ENCODE measurements at places on chromosomes 5 and 9. TPM values are rescaled to one million over a fixed set of nuclear protein-coding genes. Genes with fewer than 3 reads are reported as not detected.

DNA sequence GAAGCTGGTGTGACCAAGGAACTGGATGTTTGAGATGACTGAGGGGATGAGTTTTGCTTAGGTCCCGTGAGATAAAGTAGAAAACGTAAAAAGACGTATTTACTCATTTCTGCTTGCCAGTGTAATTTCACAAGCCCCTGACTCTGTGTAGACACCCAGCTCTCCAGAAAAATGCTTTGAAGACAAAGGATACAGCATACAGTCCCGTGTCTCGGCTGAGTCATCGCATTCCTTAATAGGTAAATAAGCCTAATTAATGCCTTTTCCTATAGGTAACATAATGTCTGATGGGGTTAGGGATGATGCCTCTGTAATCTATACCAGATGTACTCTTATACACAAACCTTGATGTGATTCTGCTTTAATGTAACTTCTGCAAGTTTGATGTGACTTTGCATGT, 20.2 kb downstream of the S100Z start:
- H3K27ac ChIP-seq: no peak overlapping the region
- DNase-seq: no peak
- H3K27me3 ChIP-seq: no peaks in the 10 kb centered on the region
- H3K4me3 ChIP-seq: no peak overlapping the region
- H3K4me1 ChIP-seq: peaks cover 8% of the 10 kb centered on the region
- H3K36me3 ChIP-seq: peaks cover 2% of the 10 kb centered on the region

DNA sequence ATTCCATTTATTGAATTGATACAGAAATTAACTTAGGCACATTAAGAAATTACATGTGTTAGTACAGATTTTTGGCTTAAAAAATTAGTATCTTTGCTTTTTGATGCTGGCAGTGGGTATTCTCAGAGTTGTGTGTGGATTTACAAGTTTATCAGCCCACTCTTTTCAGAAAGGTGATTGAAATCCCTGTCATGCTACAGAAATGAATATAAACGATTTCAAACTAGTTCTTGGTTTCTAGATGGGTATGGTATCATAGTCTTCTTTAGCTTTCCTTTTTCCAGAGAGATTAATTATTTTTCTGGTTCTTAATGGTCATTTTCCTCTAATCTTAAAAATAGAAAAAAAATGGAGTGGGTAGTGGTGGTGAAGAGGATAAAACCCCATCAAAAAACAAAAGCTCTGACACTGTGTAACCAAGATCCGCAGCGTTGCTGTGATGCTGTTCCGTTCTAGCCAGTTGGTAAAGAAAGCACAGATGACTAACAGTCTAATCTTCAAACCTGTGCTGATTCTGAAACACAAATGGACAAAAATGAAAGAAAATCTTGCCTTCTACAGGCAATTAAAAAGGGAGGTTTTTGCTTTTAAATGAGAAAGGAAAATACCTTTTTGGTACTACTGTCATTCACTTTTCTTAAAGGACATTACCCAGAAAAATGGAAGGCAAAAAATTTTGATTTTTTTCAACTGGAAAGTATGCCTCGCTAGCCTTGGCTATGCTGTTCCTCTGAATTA, 5.2 kb downstream of the LRRTM2 start:
- H3K4me3 ChIP-seq: no peak overlapping the region
- peaks cover 6% of the 10 kb centered on the region for H3K4me1 ChIP-seq
- H3K27ac ChIP-seq: no peak overlapping the region
- DNase-seq: no peak
- peaks cover 38% of the 10 kb centered on the region for H3K27me3 ChIP-seq

- DNase-seq: no peak
- no peaks in the 10 kb centered on the region for H3K27me3 ChIP-seq
- H3K4me3 ChIP-seq: no peak overlapping the region
- H3K27ac ChIP-seq: no peak overlapping the region
These were observed 211.4 kb upstream of the FTMT start for GRCh38 chr5:121640298-121640697.

DNA sequence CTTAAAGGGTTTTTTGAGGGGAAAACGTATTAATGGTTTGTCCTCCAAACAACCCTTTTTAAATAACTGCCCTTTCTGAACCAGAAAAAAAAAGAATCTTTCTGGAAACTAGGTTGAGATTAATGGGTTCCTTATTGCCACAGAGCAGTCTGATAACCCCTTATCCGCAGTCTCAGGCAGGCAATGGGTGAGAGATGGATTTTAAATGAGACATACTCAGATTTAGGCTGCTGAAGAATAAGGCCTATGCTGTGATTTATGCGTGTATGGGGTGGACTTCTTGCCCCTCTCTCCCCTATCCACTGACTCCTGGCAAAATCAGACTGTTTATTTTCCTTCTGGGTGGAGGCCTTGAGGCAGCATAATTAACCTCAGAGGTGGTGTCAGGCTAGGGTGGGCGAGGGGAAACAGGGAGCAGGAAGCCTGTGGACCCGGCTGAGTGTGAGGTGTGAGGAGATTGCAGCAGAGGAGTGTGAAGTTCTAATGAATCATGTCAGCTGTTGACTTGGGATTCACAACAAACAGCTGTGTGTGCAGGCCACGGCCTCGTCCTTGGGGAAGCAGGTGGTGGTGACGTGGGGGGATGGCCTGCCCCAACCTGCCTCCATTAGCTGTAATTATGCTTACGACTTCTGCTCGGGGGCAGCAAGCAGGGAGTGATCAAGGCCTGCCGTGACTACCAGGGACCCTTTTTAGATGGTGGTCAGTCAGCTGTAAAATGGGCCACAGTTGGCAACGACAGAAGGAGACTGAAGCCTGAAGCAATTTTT, 196.4 kb downstream of the SEMA6A start:
- H3K27ac ChIP-seq: no peak overlapping the region
- no peak overlapping the region for H3K4me3 ChIP-seq
- peaks cover 13% of the 10 kb centered on the region for H3K36me3 ChIP-seq

DNA sequence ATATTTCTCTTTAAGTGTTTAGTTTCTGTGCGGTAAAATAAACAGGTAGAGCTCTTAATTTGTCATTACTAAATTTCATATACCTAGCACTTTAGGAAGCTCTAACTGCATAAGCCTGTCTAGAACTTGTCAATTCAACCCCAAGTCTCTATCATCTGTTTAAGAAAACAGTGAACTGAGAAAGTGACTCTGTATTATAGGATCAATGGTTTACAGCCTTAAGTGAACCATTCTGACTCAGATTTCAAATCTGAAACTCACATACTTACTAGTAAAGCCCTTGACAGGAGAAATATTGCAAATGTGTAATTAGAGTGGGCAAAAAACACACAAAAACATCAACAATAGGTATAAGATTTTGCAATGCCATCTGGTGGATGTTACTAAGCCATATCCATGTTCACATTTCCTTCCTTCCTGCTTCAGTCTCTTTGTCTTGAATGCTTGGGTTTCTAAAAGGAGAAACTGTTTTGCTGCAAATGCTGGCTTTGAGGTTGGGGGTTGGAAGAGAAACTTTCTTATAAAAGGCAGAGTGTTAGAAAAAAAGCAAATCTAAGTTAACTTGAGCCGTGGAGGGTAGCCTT, 101.8 kb downstream of the DOCK8 start:
- no peak overlapping the region for H3K27ac ChIP-seq
- no peak for DNase-seq
- H3K36me3 ChIP-seq: peaks cover 3% of the 10 kb centered on the region
- H3K27me3 ChIP-seq: no peaks in the 10 kb centered on the region

The IGIP gene
- total RNA-seq: 3.2 TPM

- H3K27me3 ChIP-seq: no peaks in the 10 kb centered on the region
- no peak for DNase-seq
- no peak overlapping the region for H3K27ac ChIP-seq
- peaks cover 8% of the 10 kb centered on the region for H3K36me3 ChIP-seq
These were observed 10.9 kb upstream of the HDHD3 start for GRCh38 chr9:113387560-113388230.

The HARS1 gene
- 44.8 TPM for total RNA-seq

DNA sequence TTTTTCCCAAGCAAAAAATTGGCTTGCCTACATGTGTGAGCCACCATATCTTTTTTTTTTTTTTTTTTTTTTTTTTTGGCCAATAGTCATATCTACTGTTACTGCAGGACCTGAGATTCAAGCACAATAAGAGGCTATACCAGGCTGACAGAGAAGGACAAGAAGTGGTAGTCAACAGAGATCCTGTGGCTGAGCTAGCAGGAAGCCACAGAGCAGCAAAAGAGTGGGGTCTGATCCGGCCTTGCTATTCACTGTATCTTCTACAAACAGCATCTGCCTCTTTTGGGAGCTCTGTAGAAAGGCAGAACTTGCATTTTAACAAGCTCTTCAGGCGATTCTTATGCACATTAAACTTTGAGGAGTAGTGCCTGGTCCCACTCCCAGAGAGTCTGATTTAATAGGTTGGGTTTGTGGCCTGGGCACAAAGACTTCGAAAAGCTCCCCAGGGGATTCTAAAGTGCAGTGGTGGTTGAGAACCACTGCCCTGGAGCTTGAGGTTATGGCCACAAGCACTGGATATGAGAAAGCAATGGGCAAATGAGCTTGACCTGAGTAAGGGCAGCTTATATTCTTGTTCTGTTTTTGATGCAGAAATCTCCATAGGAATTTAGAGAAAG, 162.8 kb downstream of the PIK3R1 start:
- no peaks in the 10 kb centered on the region for H3K27me3 ChIP-seq
- peaks cover 2% of the 10 kb centered on the region for H3K36me3 ChIP-seq
- H3K4me3 ChIP-seq: no peak overlapping the region
- peaks cover 28% of the 10 kb centered on the region for H3K4me1 ChIP-seq
- peak overlapping the region; percentile 73 for H3K27ac ChIP-seq

The PRRT1B gene
- total RNA-seq: not detected
